ENCODE measurements at places on chromosomes 6 and 20.

- DNase-seq: no peak
Observed at GRCh38 chr20:46142124-46142523, 24.0 kb downstream of the CD40 start.

- DNase-seq: no peak
Observed at GRCh38 chr6:71887744-71888230, 1.4 kb downstream of the RIMS1 start.

DNA sequence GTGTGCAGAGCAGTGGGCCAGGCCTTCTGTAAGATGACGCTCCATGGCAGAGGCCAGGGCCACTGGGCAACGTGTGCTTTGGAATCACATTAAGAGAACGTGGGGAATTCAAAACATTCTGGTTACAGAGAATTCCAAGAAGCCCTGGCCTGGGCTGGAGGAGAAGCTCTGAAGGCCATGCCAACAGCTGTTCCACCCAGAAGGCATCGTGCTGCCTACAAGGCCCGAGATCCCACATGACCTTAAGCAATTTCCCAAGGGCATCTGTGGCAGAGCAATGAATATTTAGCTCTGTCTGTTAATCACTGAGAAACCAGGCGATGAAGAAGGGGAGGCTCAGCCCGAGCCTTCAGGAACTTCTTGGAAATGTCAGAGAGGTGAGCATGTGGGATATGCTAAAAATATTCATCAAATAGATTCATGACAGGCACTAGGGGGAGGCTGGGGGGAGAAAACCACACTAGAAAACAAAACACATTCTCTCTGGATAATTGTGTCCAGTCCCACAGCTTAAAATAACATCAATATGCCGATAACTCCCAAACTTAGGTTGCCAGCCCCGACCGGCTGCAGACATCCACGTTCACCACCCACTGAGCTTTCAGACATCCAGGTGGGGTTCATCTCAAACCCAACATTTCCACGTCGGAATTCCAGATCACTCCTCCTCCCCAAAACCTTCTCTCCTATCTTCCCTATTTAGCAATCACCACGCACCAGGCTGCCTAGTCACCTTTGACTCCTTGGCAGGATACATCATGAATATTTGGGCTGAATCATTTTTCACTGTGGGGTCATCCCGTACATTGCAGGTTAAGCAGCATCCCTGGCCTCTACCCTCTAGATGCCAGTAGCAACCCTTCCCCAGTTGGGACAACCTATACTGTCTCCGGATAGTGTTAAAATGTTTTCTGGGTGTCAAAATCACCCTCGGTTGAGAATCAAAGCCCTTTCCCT, 6.6 kb downstream of the SULF2 start:
- no peak for DNase-seq

DNA sequence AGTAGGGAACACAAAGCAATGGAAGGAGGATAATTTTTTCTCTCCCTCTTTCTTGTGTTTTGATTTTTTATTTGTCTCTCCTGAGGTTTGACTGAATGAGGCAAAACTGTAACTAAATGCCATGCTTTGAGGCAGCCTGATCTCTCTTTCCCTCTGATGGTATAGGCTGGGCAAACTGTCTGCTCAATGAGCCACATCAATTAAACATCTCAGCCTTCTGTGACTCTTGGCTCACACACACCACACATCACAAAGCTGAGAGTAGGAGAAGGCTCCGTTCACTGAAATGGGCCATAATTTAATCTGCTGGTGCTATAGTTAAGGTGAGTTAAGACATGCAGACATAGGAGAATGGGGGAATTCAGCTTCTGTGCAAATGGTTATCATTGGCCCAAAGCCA, 28.1 kb upstream of the SCGN start:
- peak; percentile 2 for DNase-seq

DNA sequence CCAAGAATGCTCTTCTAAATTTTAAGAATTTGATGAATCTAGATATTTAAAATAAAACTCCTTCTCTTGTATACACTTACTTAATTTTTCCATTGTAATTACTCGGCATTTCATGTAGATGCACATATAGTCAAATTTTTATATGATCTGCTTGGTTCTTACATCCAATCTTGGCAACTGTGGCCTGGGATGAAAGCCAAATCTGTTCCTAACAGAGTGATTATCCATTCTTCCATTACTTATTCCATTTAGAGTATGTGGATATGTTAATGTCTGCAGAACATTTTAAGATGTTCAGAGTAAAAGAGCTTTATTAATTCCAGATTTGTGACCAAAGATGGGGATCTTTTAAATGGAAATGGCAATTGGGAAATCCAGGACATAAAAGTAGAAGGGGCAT, 144.1 kb upstream of the PDE7B start:
- no peak for DNase-seq

DNA sequence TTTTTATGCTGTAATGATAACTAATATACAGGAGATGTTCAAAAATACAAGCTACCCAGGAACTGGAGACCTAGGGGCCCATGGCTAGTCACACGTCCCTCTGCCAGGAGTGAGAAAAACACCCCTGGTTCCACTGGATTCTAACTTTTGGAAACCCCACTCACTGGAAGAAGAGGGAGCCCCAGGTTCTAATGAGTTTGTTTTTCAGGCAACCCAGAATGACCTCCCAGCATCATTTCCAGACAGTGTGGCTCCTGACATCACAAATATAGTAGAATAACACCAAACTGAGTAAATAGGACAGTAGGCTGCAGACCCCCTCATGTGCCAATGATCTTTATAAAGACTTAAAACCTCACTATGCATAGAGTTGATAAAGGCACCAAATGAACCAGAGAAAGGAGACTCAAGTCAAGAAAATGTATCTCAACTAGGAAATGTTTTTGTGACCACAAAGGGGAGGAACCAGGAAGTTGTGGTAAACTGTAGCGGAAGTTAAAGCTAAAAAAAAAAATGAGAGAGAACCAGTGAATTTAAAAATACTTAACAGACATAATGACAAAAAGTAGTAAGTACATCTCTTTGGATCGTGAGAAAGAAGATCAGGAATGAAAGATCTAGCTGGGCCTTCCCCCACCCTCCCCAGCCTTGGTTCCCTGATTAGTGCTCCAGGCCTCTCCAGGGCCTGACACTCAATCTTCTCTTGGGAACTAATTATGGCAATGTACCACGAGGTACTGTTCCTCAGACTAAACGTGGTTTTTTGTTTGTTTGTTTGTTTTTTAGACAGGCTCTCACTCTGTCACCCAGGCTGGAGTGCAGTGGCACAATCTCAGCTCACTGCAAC, 19.8 kb downstream of the HLA-E start:
- DNase-seq: peak; percentile 59

Measured in choroid plexus epithelial cell (primary cell).